ENCODE measurements at places on chromosomes 2 and 18.

- no peak for DNase-seq
Measured at GRCh38 chr2:210544831-210545230, 11.6 kb upstream of the CPS1 start.

- peak; percentile 66 for DNase-seq
Measured at GRCh38 chr2:105239924-105240323, 1.6 kb upstream of the GPR45 start.

DNA sequence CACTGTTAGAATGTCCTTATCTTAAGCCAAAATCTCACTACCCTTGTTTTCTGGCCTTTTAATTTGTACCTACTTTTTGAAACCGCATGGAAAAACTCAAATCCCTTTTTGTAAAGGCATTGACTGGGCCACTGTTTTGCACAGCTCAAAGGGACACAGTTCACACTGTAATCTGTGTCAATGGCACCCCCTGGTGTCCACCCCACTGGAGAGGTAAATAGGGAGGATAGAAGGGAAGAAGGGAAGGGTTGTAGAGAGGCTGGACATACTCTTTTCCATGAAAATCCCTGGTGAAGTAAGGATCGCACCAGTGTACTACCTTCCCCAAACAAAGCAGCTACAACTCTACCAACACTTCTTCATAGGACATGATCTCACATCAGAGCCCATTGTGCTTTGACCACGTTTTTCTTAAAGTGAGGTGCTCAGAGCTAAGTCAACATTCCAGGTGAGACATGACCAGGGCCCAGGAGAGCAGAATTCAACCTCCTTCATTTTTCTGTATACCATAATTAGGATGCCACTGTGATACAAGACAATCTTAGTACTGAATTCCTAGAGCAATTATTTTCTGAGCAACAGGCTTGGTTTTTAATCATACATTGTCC is 92.4 kb upstream of the RMDN2 start:
- peak; percentile 37 for DNase-seq

- no peak for DNase-seq
Measured at GRCh38 chr2:207502577-207503198, 27.1 kb upstream of the CREB1 start.

GRCh38 chr18:75339936-75340605 is 87.4 kb downstream of the SMIM21 start:
- DNase-seq = no peak

GRCh38 chr2:230308402-230309000 is 18.5 kb upstream of the SP140L start:
- no peak for DNase-seq

DNA sequence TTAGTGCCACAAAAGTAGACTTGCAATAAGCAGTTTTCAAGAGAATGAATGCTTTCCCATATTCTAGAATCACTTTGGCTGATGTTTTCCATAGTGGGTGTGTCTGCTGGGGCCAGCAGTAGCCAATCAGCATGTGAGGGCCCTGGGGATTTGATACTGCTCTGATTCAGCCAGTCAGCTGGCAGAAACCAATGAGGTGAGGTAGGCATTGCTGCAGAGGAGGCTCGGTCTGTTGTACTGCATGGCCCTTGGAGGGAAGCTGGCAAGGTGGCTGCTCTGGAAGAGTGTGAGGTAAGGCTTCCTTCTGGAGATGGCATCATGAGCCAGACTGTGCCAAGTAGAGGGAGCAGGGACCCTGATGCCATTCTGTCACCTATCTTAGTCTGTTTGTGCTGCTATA is 22.7 kb downstream of the TMEM87B start:
- peak; percentile 21 for DNase-seq

DNA sequence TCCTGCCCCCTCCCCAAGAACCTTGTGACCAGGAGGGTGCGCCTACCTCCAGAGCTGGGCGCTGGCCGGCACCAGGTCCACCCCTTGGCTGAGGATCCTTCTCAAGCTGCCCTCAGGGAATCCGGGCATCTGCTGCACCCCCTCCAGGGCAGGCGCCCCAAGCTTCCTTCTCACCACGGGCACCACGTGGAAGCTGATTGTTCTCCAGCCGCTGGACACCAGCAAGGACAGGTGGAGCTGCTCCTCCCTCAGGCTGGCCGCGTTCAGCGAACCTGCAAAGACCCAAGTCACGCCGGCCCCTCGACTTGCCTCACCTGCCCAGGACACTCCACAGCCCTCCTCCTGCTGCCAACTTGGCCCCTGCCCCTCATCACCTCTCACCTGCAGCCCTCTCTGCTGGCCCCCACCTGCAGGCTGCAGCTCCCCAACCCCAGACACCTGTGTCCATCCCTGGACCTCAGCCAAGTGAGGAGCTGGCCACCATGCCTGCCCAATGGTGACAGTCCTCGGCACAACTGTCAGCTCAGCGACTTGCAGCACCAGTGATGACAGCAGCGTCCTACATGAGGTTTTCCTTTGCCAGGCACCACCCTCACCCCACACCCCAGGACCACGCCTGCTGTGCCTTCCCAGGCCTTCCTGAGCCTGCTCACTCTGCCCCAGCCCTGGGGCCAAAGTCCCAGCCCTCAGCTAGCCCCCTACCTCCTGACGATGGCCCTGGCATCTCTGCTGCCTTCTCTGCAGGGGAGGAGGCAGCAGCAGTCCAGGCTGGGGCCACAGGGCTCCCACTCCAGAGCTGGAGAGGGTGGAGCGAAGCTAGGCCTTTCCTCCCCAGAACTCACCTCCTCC is 4.2 kb downstream of the MAB21L4 start:
- DNase-seq = no peak

DNA sequence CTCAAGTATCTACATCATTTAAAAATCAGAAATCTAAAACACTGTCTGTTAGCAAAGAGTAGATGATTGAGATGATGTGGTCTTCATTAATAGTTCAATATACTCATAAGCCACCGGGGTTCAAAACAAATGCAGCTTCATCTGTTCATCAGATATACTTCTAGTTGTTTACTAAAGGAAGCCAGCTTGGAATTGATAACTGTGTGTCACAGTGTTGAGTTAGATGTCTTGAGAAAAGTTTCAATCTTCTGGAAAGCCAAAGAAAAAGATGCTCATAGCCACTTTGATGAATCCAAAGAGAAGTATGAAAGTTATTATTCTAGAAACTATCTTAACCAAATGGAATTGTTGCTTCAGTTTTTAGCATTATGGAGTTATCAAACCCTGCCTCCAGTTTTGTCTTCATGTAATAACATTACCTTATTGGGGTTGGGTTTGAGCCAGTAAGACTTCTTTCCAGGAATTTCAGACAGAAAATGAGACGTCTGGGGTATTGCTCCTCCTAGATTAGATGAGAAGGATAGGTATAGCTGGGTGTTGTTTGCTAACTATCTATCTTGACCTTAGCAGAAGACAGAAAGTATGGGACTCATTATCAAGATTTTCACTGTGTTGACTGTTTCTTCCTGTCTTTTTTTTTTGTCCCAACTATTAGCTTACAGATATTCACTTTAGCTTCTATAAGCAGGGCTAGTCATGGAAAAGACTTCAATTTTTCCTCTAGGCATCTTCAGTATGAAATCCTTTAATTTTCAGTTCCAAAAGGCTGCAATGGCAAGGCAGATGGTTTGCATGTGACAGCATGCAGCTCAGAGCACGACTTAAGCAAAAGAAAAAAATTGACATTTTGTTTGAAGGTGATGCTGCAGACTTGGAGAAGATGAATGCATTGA is 66.5 kb downstream of the LNPK start:
- DNase-seq = no peak

- no peak for DNase-seq
Measured at GRCh38 chr2:170817093-170818035, 677 bp downstream of the GAD1 start.
